ENCODE measurements at places on chromosomes 1 and 21. TPM values are rescaled to one million over a fixed set of nuclear protein-coding genes. Genes with fewer than 3 reads are reported as not detected.
A peak's percentile ranks its signal among the peaks of the same experiment; 100 is the strongest.

- H3K27ac ChIP-seq, result no peak overlapping the region
- DNase-seq, result no peak
- no peaks in the 10 kb centered on the region for H3K27me3 ChIP-seq
- no peak overlapping the region for H3K4me3 ChIP-seq
- no peaks in the 10 kb centered on the region for H3K36me3 ChIP-seq
These were observed 1117.5 kb downstream of the NCAM2 start for GRCh38 chr21:22115746-22116145.

GRCh38 chr1:5273280-5274003 lies 619.0 kb downstream of the AJAP1 start:
- H3K27ac ChIP-seq, result no peak overlapping the region
- no peaks in the 10 kb centered on the region for H3K36me3 ChIP-seq
- H3K4me3 ChIP-seq, result no peak overlapping the region
- no peaks in the 10 kb centered on the region for H3K27me3 ChIP-seq

DNA sequence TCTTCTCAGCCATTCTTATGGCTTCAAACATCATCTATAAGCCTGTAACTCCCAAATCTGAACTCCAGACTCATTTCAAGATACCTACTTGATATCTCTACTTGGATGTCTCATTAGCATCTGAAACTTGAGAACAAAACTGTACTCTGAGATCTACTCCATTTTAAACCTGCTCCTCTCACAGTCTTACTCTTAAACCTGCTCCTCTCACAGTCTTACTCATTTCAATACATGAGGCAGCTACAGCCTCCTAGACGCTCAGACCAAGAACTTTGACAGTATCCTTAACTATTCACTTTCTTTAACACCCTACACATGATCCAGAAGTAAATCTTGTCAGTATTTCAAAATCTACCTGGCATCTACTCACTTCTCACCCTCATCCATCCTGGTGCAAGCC lies 54.3 kb downstream of the NBPF6 start:
- H3K27me3 ChIP-seq, result peaks cover 4% of the 10 kb centered on the region
- H3K27ac ChIP-seq, result no peak overlapping the region
- no peak overlapping the region for H3K4me3 ChIP-seq
- no peaks in the 10 kb centered on the region for H3K36me3 ChIP-seq

- no peaks in the 10 kb centered on the region for H3K36me3 ChIP-seq
- no peak overlapping the region for H3K4me3 ChIP-seq
- no peaks in the 10 kb centered on the region for H3K27me3 ChIP-seq
- no peaks in the 10 kb centered on the region for H3K4me1 ChIP-seq
- H3K27ac ChIP-seq, result no peak overlapping the region
- DNase-seq, result no peak
These were observed 78.8 kb upstream of the NR5A2 start for GRCh38 chr1:199948587-199949280.

GRCh38 chr21:36532769-36533467 lies 53.0 kb upstream of the CLDN14 start:
- H3K36me3 ChIP-seq, result no peaks in the 10 kb centered on the region
- H3K27me3 ChIP-seq, result peaks cover 40% of the 10 kb centered on the region
- no peaks in the 10 kb centered on the region for H3K4me1 ChIP-seq
- no peak overlapping the region for H3K27ac ChIP-seq
- H3K4me3 ChIP-seq, result no peak overlapping the region

GRCh38 chr21:43697758-43698643 lies 20.9 kb upstream of the PDXK start:
- H3K27ac ChIP-seq, result no peak overlapping the region
- no peaks in the 10 kb centered on the region for H3K36me3 ChIP-seq
- no peak for DNase-seq
- peaks cover 5% of the 10 kb centered on the region for H3K4me1 ChIP-seq
- no peak overlapping the region for H3K4me3 ChIP-seq

GRCh38 chr1:39380036-39380435 lies 111.4 kb upstream of the BMP8A start:
- no peaks in the 10 kb centered on the region for H3K27me3 ChIP-seq
- DNase-seq, result no peak
- no peaks in the 10 kb centered on the region for H3K4me1 ChIP-seq
- no peak overlapping the region for H3K27ac ChIP-seq
- H3K4me3 ChIP-seq, result no peak overlapping the region
- peaks cover 43% of the 10 kb centered on the region for H3K36me3 ChIP-seq

DNA sequence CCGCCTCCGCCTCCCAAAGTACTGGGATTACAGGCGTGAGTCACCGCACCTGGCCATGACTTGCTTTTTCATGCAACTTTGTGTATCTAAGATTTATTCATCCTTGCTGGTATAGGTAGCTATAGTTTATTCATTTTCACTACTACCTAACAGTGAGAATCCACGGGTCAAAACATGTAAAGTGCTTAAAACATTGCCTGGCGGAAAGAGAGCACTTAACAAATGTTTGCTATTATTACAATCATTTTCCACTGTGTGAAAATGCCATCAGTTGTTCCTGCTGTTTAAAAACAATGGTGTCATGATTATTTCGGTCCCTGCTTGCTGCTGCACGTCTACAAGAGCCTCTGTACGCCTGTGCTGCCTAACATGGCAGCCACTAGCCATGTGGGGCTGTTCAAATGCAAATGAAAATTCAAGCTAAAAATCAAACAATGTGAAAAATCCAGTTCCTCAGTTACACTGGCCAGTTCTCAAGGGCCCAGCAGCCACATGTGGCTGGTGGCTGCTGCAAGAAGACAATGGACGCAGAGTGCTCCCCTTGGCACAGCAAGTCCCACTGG lies 65.1 kb downstream of the CLSTN1 start:
- H3K36me3 ChIP-seq, result no peaks in the 10 kb centered on the region
- H3K27ac ChIP-seq, result no peak overlapping the region
- H3K27me3 ChIP-seq, result no peaks in the 10 kb centered on the region
- no peaks in the 10 kb centered on the region for H3K4me1 ChIP-seq

GRCh38 chr1:1058921-1059493 lies 15.1 kb downstream of the RNF223 start:
- H3K4me1 ChIP-seq, result peaks cover 32% of the 10 kb centered on the region
- H3K27me3 ChIP-seq, result peaks cover 73% of the 10 kb centered on the region
- no peak for DNase-seq
- H3K27ac ChIP-seq, result no peak overlapping the region
- peak overlapping the region; percentile 45 for H3K4me3 ChIP-seq
- no peaks in the 10 kb centered on the region for H3K36me3 ChIP-seq

- H3K36me3 ChIP-seq, result no peaks in the 10 kb centered on the region
- no peak for DNase-seq
- H3K4me3 ChIP-seq, result no peak overlapping the region
These were observed 62.2 kb downstream of the NOS1AP start for GRCh38 chr1:162131400-162132321.

GRCh38 chr1:96510391-96510790 lies 211.2 kb upstream of the PTBP2 start:
- H3K27ac ChIP-seq, result no peak overlapping the region
- H3K27me3 ChIP-seq, result no peaks in the 10 kb centered on the region
- DNase-seq, result no peak
- no peak overlapping the region for H3K4me3 ChIP-seq
- no peaks in the 10 kb centered on the region for H3K4me1 ChIP-seq

GRCh38 chr1:35573198-35574124 lies at the start of gene TFAP2E:
Gene TFAP2E, plus strand, starts transcription at chr1:35573314. Its CDS starts 264 bp downstream, at chr1:35573578.
- peaks cover 69% of the 10 kb centered on the region for H3K27me3 ChIP-seq
- H3K36me3 ChIP-seq, result no peaks in the 10 kb centered on the region
- peaks cover 35% of the 10 kb centered on the region for H3K4me1 ChIP-seq
- H3K4me3 ChIP-seq, result peak within 1 kb of the TSS; percentile 31

GRCh38 chr1:55650444-55650843 lies 435.3 kb upstream of the USP24 start:
- H3K27me3 ChIP-seq, result no peaks in the 10 kb centered on the region
- no peak overlapping the region for H3K4me3 ChIP-seq
- H3K4me1 ChIP-seq, result no peaks in the 10 kb centered on the region

GRCh38 chr1:152959801-152960451 lies 10.5 kb upstream of the SPRR4 start:
- no peaks in the 10 kb centered on the region for H3K36me3 ChIP-seq
- no peak overlapping the region for H3K4me3 ChIP-seq
- DNase-seq, result no peak
- H3K27ac ChIP-seq, result no peak overlapping the region

DNA sequence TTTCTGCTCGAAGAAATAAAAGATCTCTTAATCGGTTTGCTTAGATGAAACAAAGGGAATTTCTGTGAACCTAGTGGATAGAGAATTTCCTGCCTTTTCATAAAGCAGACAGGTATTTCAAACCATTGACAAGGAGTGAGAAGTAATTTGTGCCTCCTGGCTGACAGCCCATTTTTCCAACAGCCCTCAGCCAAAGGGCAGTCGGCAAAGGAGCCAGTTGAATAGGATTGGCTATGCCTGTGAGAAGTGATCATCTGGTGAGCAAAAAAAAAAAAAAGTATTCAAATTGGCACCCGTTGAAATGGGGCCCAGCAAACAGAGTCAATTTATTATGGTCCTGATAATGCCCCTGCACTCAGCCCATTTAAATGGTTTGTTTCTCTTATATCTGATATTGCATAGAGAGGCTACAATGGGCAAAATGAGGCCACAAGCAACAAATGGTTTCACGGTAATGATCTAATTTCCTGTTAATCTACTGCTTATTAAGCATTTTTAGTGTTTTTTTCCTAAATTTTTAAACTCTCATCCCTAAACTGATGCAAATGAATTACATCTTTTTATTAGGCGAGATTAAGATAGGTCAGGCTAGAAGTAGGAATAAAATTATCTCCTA lies 477.5 kb downstream of the NUF2 start:
- H3K4me3 ChIP-seq, result no peak overlapping the region
- no peaks in the 10 kb centered on the region for H3K4me1 ChIP-seq
- DNase-seq, result no peak
- H3K36me3 ChIP-seq, result no peaks in the 10 kb centered on the region
- no peaks in the 10 kb centered on the region for H3K27me3 ChIP-seq

GRCh38 chr21:39003982-39004633 lies 179.1 kb downstream of the PSMG1 start:
- no peak for DNase-seq
- no peak overlapping the region for H3K4me3 ChIP-seq
- H3K27me3 ChIP-seq, result no peaks in the 10 kb centered on the region
- peak overlapping the region; percentile 85 for H3K27ac ChIP-seq
- no peaks in the 10 kb centered on the region for H3K36me3 ChIP-seq

GRCh38 chr1:56148326-56149193 lies 430.8 kb downstream of the PLPP3 start:
- no peak overlapping the region for H3K4me3 ChIP-seq
- H3K36me3 ChIP-seq, result no peaks in the 10 kb centered on the region
- no peak overlapping the region for H3K27ac ChIP-seq
- no peaks in the 10 kb centered on the region for H3K4me1 ChIP-seq
- no peaks in the 10 kb centered on the region for H3K27me3 ChIP-seq
- DNase-seq, result no peak

- H3K4me1 ChIP-seq, result peaks cover 12% of the 10 kb centered on the region
- DNase-seq, result no peak
- H3K27me3 ChIP-seq, result no peaks in the 10 kb centered on the region
- H3K36me3 ChIP-seq, result no peaks in the 10 kb centered on the region
- H3K27ac ChIP-seq, result no peak overlapping the region
These were observed 170.1 kb downstream of the TRABD2B start for GRCh38 chr1:47827109-47827508.

DNA sequence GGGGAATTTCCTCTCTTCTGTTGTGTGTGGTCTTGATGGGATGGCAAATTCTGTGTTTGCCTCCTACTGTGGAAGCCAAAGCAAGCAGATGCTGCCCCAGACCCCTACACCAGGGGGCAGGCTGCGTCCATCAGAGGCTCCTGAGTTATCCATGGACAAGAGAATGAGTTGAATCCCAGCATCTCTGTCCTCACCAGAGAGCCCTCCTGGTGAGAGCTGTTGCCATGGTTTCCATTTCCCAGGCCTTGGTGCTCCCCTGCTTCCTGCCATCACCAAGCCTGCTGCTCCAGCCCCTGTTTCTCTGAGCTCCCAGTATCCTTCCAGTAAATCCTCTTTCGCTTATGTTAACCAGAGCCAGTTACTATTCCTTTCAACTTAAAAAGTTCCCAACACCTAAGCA lies 20.4 kb upstream of the GNG12 start:
- no peak overlapping the region for H3K27ac ChIP-seq
- H3K4me3 ChIP-seq, result no peak overlapping the region
- H3K27me3 ChIP-seq, result no peaks in the 10 kb centered on the region
- peak; percentile 52 for DNase-seq
- H3K36me3 ChIP-seq, result no peaks in the 10 kb centered on the region
- H3K4me1 ChIP-seq, result peaks cover 12% of the 10 kb centered on the region

DNA sequence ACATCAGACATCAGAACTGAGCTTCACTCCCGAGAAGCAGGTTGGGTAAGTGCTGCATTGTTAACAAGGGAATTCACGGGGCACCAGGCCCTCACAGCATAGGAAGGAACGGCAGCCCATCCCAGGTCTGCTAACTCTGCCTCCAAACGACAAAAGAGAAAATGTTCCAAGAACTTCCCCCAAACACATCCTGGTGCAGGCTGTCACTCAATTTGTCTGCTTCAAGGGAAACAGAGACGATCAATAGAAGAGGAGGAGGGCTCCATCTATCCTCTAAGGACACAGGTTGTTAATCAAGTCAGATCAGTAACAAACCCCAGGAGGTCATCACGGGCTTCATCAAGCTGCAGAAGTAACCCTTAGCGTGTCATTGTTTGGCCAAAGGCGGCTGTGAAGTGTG lies 3.5 kb upstream of the TSPEAR start:
- H3K27me3 ChIP-seq, result peaks cover 80% of the 10 kb centered on the region
- no peak for DNase-seq
- no peak overlapping the region for H3K27ac ChIP-seq
- no peaks in the 10 kb centered on the region for H3K36me3 ChIP-seq
- no peak overlapping the region for H3K4me3 ChIP-seq

DNA sequence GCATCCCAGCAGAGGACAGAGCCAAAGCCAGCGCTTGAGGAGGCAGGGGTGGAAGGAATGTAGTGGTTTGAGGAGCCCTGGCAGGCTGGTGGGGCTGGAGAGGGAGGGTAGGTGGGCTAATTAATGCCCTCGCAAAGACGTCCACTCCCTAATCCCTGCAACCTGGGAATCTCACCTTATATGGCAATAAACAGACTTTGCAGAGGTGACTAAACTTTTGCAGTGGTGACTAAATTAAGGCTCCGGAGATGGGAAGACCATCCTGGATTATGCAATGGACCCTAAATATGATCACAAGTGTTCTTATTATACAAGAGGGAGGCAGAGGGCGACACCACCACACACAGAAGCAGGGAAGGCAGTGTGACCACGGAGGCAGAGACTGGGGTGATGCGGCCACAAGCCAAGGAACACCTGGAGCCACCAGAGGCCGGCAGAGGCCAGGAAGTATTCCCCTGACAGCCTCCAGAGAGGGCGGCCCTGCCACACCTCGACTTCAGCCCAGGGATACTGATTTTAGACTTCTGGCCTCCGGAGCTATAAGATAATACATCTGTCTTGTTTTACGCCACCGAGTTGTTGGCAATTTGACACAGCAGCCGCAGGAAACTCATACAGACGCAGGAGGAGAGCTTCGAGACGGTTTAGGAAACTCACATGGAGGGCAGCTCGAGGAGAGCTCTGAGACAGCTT lies 23.1 kb upstream of the NPPB start:
- no peaks in the 10 kb centered on the region for H3K4me1 ChIP-seq
- DNase-seq, result no peak
- no peak overlapping the region for H3K27ac ChIP-seq
- H3K36me3 ChIP-seq, result no peaks in the 10 kb centered on the region
- no peaks in the 10 kb centered on the region for H3K27me3 ChIP-seq

- H3K27ac ChIP-seq, result no peak overlapping the region
- H3K4me3 ChIP-seq, result no peak overlapping the region
- H3K27me3 ChIP-seq, result no peaks in the 10 kb centered on the region
- no peaks in the 10 kb centered on the region for H3K4me1 ChIP-seq
- H3K36me3 ChIP-seq, result no peaks in the 10 kb centered on the region
These were observed 11.2 kb upstream of the DPH2 start for GRCh38 chr1:43958351-43959255.

Gene CYP4A11
- not detected for total RNA-seq

Gene NHLH1
- total RNA-seq, result not detected

Gene RAB3B
- 3.3 TPM for total RNA-seq

Gene NCF2
- total RNA-seq, result 5.6 TPM

Gene TCHHL1
- total RNA-seq, result not detected

Gene SPRR2A
- total RNA-seq, result not detected

Gene CDC42SE1
- total RNA-seq, result 34.4 TPM

Gene C1orf87
- total RNA-seq, result not detected

Gene DNASE2B
- 1.9 TPM for total RNA-seq

Gene TPTE
- total RNA-seq, result not detected

Gene CD52
- 5.3 TPM for total RNA-seq

Measured in transverse colon (tissue), 4 donors.